ENCODE measurements at places on chromosomes 11 and 22.

- DNase-seq, result no peak
Measured at GRCh38 chr11:41775296-41775695, 315.8 kb upstream of the LRRC4C start.

DNA sequence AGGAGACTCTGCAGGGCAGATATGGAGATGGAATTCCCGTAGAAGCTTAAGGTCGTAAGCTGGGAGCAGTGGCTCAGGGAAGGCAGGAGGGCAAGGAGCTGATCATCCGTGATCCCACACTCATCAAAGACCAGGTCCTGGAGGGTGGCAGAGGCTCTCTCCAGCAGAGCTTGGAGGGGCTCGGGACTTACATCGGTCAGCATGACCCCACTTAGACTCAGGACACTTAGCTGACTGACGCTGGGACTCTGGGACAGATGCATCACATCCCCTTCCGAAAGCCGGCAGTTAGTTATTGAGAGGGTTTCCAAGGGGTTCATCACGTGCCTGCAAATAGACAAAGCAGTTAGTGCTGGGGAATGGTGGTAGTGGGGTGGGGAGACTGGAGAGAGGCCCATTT lies 10.7 kb downstream of the PRAME start:
- DNase-seq, result no peak

DNA sequence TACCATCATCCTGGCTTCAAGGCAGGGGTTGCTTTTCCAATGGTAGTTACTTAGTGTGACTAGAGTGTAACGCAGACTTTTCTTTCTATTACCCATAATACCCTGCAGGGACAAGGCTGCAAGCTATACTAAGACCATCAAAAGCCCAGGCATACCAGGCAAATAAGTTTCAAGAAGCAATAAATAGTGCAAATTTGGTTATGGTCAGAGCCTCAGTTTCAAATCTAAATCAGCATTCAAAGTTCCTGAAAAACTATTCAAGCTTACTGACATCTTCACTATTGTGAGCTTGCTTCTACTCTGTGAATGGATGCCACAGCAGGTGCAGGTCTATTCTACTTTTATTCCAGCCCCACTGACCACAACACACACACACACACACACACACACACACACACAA lies 2.5 kb upstream of the HBB start:
- DNase-seq, result no peak

GRCh38 chr22:24421428-24421931 lies 5.9 kb upstream of the ADORA2A start:
- peak; percentile 51 for DNase-seq

GRCh38 chr11:116712428-116712827 lies 60.4 kb downstream of the BUD13 start:
- DNase-seq, result no peak

- DNase-seq, result no peak
Measured at GRCh38 chr11:106471276-106471675, 393.8 kb downstream of the AASDHPPT start.
